Mucosa of descending colon (tissue), 3 donors: ENCODE measurements at places on chromosomes 7 and 10. TPM values are rescaled to one million over a fixed set of nuclear protein-coding genes. Genes with fewer than 3 reads are reported as not detected.
A peak's percentile ranks its signal among the peaks of the same experiment; 100 is the strongest.

DNA sequence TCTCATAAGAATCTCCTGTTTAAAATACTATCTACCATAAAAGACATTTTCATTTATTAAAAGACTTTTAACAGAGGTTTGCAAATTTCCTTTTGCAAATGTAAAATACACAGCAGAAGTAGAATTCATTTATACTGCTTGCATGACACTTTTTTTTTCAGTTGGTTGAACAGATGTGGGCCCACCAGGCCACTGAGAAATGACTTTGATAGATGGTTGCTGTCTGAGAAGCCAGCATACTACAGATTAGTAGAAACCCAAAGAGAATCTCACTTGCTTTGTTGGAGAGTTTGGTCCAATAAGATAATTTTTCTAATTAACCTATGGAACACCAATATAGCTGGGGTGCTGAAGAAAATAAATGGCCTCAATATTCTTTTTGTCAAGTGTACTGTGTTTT is 66.3 kb downstream of the PHF14 start:
- no peak for DNase-seq

DNA sequence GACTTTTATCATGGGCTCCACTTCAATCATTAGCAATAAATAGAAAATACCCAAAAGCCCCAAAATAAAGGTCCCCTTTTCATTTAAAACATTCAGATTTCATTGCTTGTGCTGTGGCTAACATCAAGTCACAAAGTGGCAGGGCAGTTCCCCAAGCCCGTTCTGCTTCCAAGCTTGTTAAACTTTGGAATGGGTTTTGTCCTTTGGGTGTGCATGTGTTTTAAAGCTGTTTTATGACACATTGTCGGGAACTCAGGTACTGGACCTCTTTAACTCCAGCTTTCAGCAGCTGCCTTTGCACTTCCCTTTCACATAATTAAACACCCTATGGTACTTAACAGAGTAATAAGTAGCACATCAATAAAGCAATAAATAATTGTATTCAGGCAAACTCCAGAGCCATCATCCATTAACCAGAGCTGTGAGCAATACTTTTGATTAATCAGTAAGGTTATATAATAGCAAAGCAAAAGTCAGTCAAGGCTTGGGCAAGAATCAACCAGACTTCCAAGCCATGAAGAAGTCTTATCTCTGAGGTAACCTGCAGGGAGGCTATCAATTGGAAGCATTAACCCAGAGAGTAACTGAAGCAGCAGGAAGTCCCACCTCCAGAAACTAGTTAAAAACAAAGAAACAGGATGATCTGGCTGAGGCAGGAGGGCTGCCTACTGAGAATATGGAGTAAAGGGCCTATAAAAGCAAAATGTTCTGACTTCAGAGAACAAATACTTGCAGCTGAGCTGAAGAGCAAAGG is 56.1 kb upstream of the ARID5B start:
- DNase-seq = no peak

The C7orf33 gene
- total RNA-seq = not detected

DNA sequence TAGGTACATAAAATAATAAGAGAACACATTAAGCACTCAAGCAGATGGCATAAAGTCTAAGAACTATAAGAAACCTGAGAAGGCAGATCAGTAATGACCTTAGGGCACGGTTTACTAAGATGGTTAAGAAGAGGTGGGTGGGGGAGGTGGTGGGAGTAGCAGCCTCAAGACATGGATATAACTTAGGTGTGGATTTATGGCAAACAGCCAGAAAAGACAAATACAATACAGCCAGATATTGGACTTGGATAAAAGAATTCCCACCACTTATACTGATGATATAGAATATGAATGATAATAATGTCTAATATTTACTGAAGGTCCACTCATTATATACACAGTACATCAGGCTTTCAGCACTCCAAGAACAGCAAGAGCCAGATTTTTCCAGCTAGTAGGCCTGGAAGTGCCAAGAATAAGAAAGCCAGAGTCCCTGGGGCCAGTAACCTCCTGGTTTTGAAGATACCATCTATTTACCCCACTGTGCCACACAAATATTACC is 11.9 kb downstream of the DPY19L1 start:
- no peak for DNase-seq

The LGI1 gene
- 6.3 TPM for total RNA-seq

DNA sequence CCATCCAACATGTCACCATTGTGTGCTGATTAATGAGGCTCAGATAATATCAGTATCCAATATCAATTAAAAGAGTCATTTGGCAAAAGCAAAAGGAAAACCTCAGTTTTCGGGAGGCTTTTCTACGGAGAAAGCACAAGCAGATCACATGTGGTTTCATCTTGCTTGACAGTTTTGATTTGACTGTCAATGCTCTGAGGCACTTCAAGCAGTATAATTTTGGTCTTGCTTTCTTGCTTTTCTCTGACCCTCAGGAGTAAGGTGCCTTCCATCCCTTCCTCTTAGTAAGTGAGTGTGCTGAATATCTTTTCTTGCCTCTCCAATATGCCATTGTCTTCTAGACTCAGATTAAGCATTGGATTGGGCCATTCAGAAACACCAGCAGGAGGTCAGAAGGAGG is 115.5 kb upstream of the CALCR start:
- no peak for DNase-seq

DNA sequence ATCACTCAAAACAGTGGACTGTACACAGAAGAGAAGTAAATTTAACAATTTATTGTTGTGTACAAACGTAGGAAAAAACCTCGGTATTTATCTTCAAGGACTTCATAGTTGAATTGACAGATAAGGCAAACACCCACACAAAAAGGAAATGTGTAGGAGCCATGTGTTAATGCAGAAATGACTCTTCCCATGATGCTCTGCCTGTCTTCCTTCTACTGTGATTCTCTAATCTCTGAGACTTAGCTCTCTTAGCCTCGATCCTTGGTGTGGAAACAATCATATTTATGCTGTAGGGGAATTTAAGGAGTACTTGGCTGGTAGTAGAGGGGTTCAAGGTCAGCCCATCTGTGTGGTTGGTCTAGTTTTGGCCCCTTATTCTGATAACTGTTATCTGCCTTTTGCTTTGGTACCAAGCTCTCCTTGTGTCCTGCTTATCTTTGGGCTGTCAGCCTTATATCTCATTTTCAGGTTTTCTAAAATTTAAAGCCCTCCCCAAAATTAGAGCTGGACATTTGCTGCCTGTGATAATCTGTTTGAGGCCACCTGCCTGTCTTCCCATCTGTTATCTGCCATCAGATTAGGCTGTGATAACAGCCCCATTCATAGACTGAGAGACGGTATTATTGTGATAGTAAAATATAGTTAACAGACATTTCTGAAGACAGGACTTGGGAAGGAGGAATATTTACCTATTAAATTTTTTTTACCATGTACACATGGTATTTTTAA is 81.7 kb downstream of the GPR85 start:
- DNase-seq = no peak

GRCh38 chr10:119919826-119920225 is 27.3 kb downstream of the SEC23IP start:
- no peak for DNase-seq

GRCh38 chr7:118839515-118839914 is 615.0 kb downstream of the ANKRD7 start:
- DNase-seq = no peak

DNA sequence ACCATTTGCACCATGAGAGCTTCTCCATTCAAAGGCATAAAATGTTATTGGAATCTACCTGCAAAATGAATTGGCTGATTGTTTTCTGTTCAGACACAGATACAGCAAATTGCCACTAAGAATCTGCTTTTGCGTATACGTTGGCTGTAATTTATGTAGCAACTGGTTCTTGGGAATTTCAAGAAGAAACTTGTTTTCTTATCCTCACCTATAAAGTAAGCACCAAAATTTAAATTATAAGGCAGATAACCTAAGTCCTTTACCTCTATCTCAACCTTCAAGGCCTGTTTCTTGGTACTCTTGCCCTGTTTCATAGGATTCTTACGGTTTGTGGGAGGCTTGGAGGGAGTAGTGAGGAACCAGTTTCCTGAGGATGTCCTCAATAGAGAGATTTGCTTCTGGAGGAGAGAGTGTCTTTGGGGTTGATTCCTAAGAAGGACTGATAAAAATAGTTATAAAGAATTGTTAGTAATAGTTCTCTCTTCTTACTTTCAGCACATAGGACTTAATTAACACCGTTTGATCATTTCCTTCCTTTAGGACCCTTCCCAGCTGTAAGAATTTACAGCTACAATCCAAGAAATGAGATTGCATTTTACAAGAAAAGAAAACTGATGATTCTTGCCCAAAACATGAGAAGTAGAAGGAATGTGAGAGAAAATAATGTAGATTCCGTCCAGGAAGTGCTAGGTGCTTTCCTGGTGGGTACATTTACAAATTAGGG is 2.0 kb downstream of the STAMBPL1 start:
- no peak for DNase-seq

DNA sequence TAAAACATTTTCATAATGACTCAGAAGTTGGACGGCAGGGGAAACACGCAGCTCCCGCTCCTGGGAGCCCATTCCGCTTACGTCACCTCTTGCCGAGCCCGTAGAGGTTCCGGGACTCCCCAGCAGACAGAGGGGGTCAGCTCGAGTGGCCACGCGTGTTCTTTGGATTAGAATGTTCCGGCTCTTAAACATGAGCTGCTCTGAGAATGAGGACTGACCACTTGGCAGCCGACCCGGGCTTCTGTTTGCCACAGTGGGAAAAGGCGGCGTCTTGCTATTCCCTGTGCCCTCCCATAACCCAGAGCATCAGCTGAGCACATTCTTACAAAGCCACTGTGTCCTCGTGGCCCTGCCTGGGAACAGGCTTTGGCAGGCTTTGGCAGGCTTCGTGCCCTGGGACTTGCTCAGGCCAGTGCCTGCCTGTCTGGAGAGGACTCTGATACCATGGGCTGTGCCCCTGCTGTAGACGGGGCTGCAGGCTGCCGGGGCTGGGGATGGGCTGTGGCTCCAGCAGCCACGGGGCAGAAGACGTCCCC is 40.1 kb downstream of the PFKP start:
- DNase-seq = peak; percentile 23

The VPS26A gene
- 61.7 TPM for total RNA-seq

The EPDR1 gene
- total RNA-seq = 9.6 TPM

DNA sequence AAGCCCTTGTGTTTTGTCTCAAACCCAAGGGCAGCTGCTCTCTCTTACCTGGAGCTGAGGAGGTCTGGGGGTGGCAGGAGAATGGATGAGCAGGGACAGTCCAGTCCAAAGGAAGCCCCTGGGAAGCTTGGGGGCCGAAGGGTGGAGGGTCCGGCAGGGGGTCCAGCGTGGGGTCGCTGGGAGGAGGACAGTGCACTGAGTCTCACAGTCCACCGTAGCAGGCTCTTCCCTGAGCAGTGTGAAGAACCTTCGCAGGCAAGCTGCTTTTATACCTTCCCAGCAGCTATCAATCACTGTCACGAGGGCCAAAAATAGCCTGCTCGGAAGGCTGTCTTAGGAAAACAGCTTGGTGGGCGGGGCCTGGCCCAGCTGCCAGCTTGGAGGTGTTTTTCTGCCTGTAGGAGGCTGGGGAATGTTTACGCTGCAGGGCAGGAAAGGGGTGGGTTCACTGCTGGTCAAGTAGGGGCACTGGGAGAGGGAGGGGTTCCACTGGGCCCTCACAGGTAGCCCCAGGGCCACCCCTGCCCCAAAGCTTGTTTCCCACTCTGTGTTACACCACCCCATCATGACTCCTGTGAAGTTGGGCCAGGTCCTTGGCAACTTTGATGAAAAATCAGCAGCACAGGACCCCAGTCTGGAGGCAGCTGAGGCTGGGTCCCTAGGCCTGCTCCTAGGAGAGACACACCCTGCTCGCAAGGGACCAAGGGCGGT is at the start of gene DEPP1:
TSS of gene DEPP1 (minus strand) at position 240 of the 711 bp plus-strand sequence. CDS start 779 bp downstream, outside the sequence.
- DNase-seq = peak; percentile 98

The ZNF438 gene
- 4.7 TPM for total RNA-seq

- DNase-seq = no peak
Measured at GRCh38 chr10:74825371-74826141, 844 bp upstream of the KAT6B start.

The GRID1 gene
- total RNA-seq = 0.87 TPM
